NCI-H460 (cell line): ENCODE measurements at places on chromosomes 7 and 10.

DNA sequence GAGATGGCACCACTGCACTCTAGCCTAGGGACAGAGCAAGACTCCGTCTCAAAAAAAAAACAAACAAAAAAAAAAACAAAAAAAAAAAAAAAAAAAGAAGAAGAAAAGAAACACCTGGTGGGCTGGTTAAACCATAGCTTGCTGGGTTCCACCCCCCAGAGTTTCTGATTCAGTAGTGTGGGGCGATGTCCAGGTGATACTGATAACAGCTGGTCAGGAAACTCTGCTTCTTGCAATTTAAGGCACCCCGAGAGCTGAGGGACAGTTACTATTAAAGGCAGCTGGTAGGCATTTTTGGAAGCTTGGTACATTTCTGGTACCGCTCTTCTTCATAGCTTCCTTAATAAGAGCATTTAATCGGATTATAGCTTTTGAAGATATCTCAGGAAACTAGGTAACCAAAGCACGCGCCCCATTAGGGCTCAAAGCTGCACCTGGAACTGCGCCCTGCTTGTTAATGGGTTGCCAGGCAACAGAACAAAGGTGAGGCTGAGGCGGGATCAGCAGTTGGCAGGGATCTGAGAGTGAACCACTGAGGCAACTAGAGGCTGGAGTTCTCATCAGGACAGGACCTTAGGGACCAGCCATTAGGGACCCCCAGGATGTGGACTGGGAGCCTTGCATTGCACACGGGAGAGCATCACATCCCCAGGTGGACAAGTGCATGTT is 6.5 kb upstream of the SDK1 start:
- DNase-seq = no peak

- DNase-seq = no peak
These were observed 406.3 kb downstream of the GALNT17 start for GRCh38 chr7:71538210-71538609.

DNA sequence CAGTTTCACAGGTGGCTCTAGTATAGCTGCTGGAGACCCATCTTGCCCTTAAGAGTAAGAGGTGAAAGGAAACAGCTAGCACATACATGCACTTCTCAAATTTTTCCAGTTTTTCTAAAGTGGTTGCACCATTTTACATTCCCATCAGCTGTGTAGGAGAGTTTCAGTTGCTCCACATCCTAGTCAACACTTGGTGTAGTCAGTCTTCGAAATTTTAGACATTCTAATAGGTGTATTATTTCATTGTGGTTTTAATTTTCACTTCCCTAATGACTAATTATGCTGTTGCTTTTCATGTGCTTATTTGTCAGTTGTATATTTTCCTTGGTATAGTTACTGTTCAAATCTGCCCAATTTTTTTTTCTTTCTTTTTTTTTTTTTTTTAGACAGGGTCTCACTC is 9.5 kb upstream of the HACD1 start:
- DNase-seq = no peak

DNA sequence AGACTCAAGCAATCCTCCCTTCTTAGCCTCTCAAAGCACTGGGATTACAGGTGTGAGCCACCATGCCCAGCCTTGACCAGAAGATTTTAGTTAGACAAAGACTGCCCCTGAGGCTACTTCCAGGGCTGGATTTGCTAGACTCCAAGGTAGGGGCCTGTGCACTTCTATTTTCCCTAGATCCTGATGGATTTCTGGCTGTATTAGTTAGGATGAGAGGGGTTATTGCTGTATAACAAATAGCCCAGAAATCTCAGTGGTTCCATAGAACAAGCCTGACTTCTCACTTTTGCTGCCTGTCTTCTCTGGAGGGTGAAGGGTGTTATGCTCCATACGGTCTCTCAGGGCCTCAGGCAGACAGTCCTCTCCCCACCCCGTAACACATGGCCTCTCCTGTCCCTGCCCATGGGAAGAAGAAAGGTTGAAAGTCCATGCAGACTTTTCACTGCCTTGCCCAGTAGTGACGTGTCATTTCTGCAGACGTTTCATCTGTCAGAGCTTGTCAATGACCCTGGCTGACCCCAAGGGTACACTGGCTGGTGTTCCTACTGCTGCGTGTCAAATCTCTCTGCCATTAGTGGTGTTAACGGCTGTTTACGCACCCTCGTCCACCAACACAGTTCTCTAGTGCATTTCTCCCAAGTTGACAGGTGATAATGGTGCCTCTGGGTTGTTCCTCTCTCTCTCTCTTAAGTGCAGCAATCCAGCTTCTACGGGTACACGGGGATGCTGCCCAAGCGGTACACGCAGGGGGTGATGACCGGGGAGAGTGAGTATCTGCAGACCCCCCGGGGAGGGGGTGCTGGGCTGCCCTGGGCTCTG is 11.6 kb downstream of the SLC29A4 start:
- DNase-seq = no peak

DNA sequence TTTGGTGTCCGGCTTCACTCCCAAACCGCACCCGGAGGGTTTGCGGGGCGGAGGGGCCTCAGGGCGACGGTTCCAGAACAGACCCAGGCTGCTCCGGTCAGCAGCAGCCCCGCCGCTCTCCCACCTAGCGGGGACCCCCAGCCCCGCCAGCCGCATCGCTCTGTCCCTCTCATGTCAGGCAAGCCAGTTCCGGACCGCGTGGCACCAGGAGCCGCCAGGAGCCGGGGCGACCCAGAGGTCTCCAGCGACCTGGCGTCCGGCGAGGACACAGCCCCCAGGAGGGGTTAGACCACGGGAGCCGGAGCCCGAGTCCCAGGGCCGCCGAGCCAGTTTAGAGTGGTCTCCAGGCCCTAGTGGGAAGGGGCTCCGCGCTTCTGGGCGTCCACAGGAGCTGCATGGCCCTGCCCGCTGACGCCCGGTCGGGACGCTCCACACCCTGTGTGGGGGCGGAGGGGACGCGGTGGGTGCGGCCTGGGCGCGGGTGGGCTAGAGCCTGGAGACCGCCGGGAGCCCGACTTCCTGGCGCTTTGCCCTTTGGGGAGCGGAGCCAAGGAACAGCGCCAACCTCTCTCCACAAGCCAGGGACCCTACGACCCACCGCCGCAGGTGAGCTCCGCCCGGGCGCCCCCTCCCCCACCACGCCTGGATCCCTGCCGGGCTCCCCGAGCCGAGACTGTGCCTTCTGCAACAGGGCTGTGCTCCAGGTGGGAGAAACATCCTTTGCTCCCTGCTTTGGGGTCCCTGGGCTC is 43.4 kb downstream of the ZNF117 start:
- DNase-seq = no peak

GRCh38 chr10:101095550-101096213 is 33.9 kb downstream of the KAZALD1 start:
- peak; percentile 64 for DNase-seq

DNA sequence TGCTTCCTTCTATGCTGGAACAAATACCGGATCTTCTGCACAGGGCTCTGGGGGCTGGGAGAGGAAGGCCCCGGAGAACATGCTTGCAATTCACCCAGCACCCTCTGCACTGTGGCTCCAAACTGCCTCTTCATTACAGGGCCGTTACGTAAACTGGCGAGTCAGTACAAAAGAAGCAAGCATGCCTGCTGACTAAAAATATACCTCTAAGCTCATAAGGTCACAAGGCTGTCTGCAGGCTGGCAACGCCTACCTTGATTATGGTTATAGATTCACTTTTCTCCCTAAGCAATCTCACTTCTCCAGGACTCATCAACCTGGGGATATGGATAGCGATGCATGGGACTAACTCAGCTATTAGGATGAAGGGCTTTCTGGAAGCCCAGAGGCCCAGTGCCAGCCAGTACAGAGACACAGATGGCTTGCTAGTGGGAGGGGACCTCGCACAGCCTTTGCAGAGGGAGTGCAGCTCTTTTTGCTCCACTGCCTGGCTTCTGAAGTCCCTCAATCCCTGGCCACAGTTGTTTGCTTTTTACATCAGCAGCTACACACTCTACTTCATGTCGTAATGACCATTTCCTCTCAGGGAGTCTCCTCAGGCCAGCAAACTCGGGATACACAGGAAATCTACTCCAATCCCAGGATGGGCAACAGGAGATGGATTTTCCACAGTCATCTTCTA is 96.1 kb downstream of the SH3PXD2A start:
- DNase-seq = no peak

- peak; percentile 69 for DNase-seq
These were observed 124.0 kb downstream of the TMEM130 start for GRCh38 chr7:98745722-98746318.

GRCh38 chr7:35677582-35678356 is 17.2 kb downstream of the HERPUD2 start:
- no peak for DNase-seq

DNA sequence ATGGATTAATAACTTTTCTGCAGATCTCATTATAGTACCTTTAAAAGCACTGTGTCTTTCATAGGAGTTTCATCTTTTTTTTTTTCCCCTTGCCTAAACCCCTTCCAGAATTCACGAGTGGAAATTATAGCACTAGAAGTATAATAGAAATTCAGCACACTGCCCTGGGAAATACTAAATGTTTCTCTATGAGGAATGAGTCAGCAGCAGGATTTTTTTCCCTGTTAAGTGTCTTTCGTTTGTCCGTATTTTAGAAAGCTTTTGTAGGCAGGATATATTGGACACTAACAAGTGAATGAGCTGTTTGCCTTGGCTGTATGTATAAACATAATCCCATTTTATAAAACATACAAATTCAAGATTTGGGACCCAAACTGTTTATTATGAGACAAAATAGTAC is 105.8 kb downstream of the EXOC4 start:
- DNase-seq = no peak

DNA sequence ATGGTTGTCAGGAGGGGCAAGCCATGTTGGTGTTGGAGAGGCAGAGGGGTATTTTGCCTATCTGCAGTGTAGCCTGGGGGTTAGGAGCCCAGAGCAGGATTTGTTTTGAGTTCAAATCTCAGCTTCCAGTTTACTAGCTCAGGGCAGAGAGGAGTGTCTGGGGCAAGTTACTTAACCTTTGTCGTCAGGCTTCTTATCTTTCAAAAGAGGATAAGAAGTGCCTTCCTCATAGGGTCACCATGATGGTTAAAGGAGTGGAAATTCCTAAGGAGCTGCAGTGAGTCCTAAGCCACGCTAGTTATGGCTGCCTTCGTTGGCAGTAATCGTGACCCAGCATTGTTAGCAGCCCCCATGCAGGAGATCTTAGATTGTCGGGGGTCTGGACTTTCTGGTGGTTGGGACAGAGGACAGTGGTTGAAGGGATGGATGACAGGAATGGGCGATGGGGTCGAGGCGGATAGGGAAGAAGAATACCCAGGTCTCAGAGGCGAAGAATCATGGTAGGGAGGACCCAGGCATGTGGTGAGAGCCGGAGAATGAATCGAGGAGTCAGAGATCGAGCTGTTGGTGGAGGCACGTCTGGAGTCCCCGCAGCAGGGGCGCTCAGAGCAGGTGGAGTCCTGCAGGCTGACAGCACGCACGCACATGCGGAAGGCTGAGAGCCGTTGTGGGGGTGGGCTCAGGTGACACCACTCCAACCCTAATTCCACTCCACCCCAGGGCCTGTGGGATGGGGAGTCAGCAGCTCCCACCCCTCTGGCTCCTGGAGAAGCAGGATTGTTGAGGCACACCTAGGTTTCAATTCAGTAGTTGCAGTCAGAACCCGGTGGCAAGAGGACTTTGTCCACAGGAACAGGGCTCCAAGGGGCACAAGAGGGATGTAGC is 11.6 kb downstream of the ADCK2 start:
- DNase-seq = no peak

DNA sequence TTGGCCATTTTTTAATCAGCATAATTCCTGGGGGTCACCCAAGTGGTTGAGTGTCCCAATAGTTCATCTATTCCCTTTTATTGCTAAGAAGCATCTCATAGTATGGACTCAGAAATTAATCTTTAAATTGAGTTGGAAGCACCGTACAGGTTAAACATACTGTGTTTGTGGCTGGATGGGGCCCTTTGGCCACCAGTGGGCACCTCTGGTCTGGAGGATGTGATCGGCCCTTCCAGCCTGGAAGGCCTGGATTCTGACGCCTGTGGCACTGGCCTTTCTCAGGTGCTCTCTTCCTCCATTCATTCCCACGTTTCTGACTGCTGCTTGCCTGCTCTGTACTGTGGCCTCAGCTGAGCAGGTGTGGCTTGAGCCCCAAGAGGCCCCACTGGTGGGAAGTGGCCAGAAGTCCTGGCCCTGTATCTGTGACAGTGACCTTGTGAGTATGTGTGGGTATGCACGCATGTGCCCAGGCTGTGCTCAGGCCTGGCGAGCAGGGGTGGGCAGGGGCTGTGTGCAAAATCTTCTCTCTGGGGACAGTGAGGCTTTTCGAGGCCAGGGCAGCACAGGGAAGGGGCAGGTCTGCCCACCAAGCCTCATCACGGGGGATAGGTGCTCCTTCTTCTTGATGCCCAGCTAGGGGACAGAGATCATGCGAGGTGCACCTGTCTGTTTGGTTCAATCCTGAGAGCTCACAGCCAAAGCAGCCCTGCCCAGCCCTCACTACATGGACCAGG is 30.1 kb downstream of the LDB3 start:
- no peak for DNase-seq

DNA sequence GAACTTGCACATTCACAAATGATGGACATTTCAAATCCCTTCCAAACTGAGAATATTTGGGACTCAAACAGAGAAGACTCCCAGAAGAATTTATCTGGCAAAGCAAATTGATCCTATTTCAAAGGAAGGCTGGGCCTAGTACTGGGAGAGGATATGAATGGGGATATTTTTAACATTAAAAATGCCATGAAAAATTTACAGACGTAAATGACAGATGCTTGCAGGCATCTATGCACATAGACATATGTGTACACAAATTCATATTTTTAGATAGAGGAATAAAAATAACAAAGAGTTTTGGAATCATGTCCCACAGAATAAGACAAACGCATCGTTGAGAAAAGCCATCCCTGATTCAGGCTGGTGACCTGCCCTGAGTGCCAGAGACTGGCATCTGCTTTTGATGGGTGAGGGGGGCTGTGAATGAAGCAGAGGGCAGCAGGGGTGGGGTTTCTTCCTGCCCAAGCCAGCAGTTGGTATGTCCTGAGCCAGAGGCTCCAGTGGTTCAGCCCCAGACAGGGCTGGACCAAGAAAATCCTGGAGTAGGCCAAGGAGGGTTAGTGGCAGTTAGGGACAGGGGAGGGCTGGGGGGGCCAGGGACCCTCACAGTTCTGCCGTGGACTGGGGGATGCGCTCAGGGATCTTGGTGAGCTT is 138.5 kb downstream of the SLIT1 start:
- DNase-seq = no peak

DNA sequence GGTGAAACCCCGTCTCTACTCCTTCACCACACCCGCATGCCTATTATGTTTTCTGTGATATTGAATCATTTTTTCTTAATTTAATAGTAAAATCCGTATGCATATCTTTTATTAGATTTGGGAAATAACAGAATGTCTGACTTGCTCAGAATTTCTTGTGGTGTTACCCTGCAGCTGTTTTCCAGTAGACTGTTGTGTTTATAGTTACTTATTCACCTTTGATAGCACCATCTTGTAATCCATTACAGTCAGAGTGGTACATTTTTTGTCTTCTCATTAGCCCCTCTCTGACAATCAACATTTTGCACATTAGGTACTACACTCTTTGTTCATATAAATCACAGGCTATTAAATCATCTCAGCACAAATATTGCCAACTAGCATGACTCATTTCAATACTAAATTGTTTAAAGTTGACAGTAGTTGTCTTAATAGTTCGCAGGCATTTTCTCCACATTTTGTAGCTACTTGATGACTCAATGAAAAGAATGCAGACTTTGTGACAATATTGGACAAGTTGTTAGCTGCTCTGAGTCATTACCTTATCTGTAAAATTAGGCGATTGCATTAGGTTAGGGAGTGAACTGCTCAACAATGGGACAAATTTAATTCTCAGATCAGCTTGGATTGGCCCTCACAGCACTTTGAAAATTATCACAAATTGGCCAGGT is 17.8 kb upstream of the SLC16A12 start:
- DNase-seq = peak; percentile 17
